ENCODE measurements at places on chromosomes 4 and X.

DNA sequence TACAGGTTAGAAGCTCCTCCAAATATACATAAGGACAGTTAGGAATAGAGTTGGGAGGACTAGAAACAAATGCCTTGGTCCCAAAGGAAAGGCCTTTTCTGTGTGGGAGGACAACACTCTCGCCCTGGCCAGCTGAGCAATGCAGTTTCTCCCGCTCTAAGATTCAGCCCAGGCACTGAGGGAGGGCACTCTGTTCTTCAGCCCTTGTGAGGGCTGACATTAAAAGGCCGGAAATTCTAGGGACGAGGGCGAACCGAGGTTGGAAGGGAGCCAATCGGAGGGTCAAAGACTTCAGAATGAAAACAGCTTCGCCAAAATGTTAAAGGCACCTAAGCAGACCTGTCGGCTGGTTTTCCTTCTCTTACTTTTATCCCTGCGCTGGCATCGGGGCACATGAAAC lies 2.9 kb upstream of the PTCHD1 start:
- DNase-seq: no peak

DNA sequence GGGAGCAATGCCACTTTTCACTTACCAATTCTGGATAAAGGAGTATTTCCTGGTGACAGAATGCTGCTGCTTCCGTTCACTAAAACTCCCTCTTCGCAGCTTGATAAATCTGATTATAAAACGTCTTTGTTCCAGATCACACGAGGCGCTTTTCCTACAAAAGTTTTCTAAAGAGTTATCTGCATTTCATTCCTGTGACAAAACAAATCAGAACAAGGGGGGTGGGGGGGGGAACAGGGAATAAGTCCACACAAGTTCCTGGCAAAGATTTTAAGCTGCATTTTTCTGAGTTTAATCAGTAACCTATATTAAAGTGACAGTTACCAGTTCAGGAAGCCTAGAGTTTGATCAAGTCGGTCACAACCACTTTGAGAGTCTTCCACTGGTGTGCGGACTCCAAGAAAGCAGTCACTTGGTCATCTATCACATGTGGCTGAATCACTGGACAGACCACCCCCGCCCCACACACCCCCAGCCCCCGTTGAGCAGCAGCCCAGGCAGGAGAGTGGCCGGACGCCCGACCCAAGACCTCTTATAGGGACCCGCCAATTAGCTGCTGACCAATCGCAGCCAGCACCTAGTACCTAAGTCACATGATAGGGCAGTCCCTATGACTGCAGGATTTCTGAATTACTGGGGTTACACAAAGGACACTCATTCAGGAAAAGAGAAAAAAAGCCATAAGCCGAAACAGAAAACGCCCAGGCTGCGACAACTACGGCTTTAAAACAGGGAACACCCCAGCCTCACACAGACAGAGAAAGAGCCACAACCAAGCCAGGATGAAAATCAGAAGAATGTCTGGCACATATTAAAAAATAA lies 569.3 kb upstream of the DIPK2B start:
- DNase-seq: peak; percentile 91

GRCh38 chr4:186294160-186294559 lies 28.2 kb downstream of the F11 start:
- DNase-seq: no peak

- no peak for DNase-seq
These were observed 18.7 kb downstream of the RNF4 start for GRCh38 chr4:2487632-2488031.

DNA sequence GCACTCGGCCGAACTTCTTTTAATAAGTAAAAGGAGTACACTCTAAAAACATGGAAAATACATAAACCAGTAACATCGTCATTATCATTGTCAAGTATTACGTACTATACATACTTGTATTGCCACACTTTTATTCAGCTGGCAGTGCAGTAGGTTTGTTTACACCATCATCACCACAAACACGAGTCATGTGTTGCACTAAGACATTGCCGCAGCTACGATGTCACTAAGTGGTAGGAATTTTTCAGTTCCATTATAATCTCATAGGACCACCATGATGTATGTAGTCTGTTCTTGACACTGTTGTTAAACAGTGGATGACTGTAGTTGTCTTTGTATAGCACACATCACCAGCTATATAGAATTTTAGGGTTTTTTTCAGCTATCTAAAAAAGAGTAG lies 48.0 kb upstream of the TMEM131L start:
- DNase-seq: no peak

- DNase-seq: peak; percentile 2
These were observed 69.0 kb downstream of the ATOH1 start for GRCh38 chr4:93897559-93897958.

DNA sequence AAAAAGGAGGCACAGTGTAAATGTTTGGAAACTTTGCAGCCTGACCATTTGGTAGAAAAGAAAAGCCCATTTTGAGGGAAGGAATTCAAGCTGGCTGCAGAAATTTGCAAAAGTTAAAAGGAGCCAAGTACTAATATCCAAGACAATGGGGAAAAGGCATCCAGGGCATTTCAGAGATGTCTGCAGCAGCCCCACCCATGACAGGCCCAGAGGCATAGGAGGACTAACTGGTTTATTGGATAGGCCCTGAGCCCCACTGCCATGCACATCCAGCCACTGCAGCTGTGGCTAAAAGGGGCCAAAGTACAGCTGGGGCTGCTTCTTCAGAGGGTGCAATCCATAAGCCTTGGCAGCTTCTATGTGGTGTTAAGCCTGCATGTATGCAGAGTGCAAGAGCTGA lies 104.9 kb downstream of the HS3ST1 start:
- DNase-seq: no peak

- no peak for DNase-seq
These were observed 36.6 kb downstream of the CCNG2 start for GRCh38 chr4:77193511-77194102.

- DNase-seq: peak; percentile 94
These were observed 236.2 kb downstream of the FRAS1 start for GRCh38 chr4:78293348-78293747.

- DNase-seq: no peak
These were observed 2.8 kb downstream of the APLN start for GRCh38 chrX:129651756-129652564.

DNA sequence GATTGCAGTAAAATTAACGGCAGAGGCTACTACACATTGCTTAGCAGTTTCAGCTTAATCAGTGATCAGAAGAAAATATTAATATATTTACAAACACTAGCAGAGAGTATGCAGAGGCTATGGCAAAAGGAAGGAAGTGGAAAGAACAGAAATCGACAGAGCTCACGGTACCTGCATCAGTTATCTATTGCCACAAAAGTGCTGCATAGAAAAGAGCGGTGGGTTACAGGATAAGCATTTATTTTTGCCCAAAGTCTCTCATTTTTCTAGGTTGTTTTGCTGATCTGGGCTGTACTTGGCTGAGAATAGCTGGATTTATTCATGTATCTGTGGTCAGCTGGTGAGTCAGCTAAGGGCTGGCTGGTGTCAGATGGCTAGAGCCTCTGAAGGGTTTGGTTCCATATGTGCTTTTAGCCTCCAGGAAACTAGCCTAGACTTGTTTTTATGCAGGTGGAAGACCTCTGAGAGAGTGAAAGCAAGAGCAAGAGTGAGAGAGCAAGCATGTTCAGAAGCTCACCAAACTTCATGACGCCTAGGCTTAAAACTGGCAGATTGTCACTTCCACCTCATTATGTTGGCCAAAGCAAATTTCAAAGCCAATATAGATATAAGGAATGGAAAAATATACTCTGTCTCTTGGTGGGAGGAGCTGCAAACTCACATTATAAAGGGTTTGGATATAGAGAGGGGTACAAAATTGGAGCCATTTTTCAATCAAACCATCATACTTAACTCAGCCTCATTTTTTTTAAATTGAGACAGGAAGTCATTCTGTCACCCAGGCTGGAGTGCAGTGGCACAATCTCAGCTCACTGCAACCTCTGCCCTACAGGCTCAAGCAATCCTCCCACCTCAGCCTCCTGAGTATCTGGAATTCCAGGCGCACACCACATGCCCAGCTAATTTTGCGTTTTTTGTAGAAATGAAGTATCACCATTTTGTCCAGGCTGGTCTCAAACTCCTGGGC lies 153.2 kb upstream of the RPL34 start:
- DNase-seq: peak; percentile 46

- no peak for DNase-seq
These were observed 40.6 kb downstream of the USP26 start for GRCh38 chrX:133056341-133056740.

DNA sequence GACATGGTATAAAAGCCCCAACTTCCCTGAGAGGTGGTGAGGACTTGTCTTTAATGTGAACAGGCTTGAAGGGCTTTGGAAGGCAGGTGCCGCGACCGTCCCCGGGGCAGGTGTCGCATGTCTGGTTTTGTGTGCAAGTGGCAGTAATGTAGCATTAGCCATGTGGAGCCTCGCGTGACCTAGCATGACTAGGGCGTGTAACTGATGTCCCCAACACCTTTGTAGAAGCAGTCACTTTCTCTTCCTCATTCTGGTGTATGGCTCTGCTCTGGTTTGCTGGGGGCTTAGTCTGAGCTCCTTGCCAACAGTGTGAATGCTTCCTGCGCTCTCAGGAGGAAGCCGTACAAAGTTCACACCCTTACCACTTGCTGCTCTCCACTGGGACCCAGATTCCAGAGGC lies 145.7 kb downstream of the AMMECR1 start:
- no peak for DNase-seq

DNA sequence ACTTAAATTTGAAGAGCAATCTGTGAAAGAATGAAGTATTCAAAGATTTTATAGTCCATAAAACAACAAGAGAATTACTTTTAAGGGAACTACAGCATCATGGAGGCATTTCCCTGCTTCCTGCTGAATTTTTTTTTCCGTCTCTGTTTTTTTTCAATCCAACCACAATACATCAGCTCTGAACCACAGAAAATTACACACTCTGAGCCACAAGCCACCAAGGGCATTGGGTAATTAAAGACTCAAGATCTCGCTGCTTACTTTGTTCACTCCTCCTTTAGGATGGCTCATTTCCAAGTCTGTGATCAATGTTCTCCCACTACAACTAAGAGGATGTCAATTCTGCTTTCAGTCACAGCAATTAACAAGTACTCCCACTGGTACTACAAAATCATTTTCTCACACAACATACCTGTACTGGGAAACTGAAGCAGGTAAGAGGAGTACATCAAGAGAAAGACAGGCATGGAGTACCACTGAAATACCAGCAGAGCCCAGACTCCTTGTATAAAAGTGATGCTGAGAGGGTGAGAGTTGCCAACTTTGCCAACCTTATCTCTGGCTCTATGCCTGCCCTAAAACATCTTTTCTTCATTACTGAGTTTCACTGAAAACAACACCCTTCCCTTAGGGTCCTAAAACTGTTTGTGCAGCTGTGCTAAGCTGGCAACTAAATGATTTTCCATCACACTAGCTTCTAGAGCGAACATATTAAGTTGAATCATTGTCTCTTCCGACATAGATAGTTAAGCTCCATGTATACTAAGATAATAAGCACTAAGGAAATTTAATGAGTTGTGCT lies 105.8 kb upstream of the MAGEB18 start:
- peak; percentile 27 for DNase-seq

- DNase-seq: no peak
These were observed 58.2 kb upstream of the TRIM2 start for GRCh38 chr4:153146031-153146430.

- no peak for DNase-seq
These were observed 263.2 kb upstream of the ITM2A start for GRCh38 chrX:79630033-79631009.

DNA sequence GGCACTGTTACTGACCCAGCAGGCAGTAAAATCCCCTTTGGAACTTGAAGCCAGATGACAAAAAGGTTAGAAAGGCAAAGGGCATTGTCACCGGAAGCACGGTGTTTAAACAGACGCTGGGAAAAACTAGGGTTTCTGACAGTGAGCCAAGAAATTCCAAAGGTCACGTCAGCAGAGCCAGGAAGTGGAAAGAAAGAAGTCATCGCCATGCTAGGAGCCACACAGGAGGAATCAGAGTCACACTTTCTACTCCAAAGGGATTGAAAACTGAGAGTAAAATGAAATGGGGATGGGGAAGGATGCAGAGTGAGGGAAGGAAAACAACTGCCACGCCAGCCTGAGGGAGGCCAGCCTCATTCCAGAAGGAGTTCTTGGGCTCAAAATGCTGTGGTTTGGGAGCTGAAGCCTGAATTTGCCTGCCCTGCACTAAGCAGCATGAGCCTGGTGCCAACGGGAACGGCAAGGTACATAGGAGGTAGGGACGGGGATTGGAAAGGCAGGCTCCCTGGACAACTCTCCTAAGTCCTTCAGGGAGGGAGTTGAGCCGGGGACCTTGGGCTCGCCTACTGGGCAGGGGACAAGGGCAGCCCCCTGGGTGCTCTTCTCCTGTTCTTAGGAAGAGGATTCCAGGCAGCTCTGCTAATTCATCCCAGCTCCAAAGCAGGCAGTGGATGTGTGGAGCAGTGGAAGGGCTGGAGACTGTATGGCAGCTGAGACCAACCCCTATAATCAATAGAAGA lies 66.8 kb downstream of the SOWAHB start:
- DNase-seq: peak; percentile 85

DNA sequence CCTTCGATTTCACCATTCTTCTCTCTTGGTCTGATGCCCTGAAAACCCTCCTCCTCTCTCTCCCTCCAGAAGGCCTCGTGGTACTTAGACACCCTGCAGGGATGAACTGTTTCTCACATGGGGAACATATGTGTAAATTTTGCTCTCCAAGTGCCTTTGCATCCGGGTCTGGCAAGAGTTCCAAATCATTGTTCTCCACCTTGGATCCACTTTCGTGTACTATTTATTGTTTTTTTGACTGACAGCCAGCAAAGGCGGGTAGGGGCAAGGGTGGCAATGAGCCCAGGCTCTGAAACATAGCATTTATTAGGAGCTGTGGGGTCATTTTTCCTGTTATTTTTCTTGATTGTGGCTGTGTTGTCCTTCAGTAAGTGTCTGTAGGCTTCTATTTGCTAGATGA lies 81.7 kb downstream of the RTL5 start:
- DNase-seq: no peak

DNA sequence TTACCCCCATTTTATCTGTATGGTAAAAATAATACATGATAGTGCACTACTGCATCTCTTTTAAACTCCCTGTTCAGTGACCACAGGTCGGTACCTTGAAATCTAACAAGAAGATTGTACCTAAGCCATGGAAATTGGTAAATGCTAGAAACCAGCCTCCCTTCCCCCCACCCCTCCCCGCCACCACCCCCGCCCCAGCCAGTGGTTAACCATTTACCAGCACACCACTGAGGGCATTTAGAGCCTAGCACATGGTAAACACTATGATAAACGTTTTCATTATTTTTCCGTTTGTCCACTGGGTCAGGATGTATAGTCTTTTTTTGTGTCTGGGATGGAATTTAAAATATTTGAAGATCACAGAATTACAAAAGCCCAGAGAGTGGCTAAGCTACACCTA lies 703 bp upstream of the FTSJ1 start:
- DNase-seq: no peak

GRCh38 chr4:187889651-187890050 lies 105.9 kb upstream of the ZFP42 start:
- no peak for DNase-seq

- no peak for DNase-seq
These were observed 98.8 kb upstream of the STX18 start for GRCh38 chr4:4640692-4641091.

Data from fibroblast of skin of scalp (primary cell).